ENCODE measurements at places on chromosomes 7 and 10.

DNA sequence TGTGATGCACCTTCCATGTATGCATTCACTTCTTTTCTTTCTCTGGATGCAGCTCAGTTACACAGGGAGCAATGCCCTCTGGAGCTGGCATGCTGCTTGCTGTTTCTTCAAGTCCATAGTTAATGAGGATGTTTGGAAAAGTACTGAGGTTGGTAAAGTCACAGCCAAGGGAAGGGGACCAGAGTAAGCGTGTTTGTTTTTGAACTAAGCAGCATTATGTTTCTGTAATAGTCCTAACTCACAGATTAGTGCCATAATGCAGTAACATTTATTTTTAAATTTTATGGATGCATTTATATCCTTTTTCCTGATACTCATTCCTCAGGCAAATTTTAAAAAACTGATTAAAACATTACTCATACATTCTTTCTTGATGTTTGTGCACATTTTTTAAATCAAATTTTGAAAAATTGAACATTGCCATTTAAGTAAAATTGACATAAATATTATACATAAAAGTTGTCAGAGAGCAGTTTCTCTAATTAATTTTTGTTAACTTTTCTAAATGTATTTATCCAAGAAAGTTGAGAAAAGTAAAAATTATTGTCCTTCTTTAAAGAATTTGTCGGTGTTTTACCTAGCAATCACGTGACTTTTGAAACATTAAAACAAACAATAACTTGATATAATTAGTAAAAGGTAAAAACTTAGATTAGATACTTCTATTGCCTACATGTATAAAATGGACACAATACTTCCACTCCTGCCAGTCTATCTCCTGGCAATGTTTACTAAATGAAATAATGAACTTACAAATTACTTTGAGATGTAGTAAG is 659.6 kb upstream of the ANKRD30A start:
- no peak for DNase-seq

DNA sequence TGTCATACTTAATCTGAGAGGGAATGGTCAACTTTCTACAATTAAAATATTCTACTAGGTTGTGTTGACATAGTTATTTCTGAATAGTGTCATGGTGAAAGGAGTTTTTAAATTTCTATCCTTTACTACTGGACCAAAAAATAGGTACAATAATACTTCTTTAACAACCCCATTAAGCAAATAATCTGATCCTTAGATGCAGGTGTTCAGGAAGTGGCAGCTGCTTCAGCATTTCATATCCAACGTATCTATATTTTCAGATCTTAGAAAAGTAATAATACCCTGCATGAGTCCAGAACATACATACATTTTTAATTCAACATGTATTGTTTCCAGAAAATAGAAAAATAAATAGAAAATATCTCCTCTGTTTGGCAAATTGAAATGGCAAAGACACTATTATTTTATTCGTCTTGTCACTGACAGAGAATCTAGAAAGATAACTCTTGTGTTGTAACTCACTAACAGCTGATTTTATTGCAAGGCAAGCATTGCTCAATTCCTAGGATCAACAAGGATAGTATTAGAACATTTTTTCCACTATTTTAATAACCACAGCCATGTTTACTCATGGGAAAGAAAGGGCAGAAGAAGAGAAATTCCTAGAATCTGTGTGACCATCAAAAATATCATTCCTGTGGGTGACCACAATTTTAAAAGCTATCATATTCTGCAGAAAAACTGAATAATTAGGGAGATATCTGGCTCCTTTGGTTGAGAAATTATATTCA is 159.3 kb upstream of the CNTNAP2 start:
- DNase-seq = peak; percentile 28

DNA sequence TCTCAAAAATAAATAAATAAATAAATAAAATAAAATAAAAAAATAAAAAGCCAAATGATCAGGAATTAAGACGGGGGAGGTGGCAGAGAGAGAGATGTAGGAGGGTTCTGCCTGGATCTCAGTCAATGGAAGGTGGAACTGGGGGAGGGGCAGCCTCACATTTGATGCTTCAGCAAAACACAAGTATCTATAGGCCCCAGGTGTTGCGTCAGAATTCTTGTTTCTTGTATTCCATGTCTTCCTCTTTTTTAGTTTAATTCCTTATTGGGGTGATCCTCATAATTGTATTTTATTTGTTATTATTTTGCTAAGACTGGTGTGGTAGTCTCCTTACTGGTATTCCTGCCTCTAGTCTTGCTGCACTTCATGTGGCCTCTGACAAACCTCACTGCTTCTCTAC is 41.4 kb upstream of the SMARCD3 start:
- no peak for DNase-seq

DNA sequence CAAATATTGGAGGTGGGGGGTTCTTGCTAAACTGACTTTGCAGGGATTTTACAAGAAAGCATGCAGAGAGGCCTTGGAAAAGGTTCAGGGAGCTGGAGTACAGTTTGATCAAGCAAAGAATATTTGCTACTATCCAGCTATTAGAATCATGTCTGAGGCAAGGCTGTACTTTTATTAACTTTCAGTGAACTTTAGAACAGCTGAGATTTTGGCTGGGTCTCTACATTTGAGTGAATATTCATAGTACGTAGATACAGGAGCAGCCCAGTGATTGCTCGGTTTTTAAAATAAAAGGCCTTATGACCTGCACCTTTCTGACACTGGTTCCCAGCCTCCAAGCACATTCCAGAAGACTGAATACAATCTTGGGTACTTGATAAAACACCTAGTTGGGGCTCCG is 496.8 kb upstream of the AKR1E2 start:
- DNase-seq = no peak

All from fibroblast of skin of right quadriceps (primary cell).